ENCODE measurements at places on chromosomes 3 and 15.

DNA sequence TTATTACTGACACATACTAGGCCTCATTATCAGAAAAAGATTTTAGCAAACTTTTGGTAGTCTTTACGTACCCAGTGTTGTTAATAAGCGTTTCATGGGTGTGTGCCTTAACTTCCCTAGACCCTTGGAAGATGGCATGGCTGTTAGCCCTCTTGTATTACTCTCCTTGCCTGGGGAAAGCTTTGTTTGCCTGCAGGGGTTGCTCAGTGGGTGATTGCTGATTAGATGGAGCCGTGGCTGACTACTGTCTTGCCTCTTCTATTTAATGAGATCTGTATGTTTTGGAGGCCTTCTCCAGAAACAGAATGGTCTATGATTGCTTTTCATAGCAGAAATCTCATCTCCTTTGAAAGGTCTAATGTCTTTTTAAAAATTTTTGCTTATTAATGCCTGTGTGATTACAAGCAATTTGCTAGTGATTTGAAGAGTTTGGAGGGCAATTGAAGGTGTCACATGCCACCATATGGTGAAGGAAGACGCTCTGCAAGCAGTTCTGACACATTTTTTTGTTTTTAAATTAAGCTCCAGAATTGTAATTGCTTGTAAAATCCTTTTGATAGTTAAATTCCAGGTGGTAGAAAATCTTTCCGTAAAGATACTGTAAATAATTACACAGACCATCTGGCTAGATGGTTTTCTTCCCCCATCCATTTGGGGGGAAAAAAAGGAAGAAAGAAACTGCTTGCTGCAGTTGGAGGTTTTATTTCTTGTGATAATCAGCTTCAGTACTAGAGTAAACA is 11.4 kb upstream of the C3orf20 start:
- DNase-seq, result no peak

- no peak for DNase-seq
These were observed 253.6 kb upstream of the PEX5L start for GRCh38 chr3:180290300-180290699.

GRCh38 chr15:92366381-92366780 is 27.3 kb upstream of the ST8SIA2 start:
- DNase-seq, result no peak

- DNase-seq, result peak; percentile 44
These were observed 11.4 kb downstream of the C15orf40 start for GRCh38 chr15:82999905-83000671.

DNA sequence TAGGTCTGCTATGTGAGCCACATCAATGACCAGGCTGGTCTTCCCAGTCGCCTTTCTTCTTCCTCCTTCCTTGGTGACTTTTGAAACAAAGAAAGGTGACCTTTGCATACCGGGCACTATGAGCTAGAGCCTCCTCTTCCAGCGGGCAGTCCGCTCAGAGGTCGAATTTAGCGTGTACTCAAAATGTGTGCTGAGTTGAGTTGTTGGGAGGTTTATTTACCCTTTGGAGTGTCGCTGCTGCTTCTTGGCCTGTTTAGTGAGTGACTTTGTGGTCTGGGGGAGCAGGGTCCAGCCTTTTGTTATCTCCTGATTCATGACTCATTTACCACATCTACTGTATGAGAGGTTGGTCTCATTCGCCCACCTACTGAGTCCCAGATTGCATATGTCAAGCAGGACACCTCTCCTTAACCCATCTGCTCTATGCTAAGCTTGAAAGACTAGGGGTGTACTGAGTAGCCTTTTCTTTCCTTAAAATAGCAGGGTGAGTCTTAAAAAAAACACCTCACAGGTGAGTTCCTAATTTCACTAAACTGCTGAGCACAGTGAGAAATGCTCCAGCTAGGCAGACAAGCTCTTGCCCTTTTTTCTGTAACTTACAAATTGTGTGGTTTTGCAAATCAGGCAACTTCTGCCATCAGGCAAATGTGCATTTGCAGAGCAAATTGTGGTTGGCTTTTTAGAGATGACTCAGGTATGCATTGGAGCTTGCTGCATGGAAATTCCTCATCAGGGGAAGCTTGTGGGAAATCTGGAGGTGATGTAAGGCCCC is 3.2 kb upstream of the SIAH2 start:
- DNase-seq, result no peak

DNA sequence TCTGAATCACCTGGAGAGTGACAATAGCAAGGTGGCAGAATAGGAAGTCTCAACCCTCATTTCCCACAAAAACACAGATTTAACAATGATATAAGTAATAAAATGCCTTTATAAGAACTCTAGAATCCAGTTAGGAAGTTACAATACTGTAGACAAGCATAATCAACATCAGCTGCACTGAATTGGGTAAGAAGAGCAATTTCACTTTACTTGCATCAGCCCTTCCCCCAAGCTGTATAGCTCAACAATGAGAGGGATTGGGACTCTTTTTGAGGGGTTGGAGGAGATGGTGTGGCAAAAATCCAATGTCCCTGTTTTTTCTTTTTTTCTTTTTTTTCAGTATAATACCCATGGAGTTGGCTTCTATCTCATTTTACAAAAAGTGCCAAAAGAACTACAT is 63.1 kb downstream of the SERP1 start:
- no peak for DNase-seq

- DNase-seq, result peak; percentile 42
These were observed 48.8 kb downstream of the GLB1 start for GRCh38 chr3:33047842-33048834.

GRCh38 chr3:77313843-77314242 is 273.9 kb downstream of the ROBO2 start:
- DNase-seq, result no peak

DNA sequence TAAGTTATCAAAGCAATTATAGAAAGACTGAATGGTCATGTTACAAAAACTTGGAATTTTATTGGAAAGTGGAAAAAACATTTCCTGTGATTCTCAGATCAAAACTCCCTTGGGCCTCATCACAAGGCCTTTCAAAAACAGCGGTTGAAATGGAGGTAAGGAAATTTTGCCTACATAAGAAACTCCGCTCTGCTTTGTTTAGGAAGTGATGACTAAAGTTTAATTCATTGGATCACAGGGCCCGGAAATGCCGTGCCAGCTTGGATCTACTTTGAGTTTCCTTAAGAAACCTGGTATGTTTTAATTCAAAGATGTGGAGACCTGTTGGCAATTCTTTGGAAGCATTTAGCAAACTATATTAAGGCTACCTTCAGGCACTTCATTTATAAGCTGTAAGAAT is 143.9 kb upstream of the MME start:
- DNase-seq, result no peak

DNA sequence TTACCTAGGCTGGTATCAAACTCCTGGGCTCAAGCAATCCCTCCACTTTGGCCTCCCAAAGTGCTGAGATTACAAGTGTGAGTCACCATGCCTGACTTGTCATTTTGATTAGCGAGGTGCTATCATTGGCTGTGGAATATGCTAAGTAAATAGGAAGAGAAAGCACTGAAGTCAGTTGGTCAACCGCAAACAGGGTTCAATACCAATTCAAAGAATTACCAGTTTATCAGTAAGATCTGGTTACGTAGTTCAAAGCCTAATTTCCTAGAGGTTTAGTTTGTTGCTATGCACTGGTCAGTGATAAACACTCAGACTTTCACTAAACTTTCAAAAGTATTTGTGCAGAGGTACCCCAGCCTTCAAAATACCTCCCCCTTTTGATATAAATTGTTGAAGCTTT is 29.5 kb downstream of the GLB1 start:
- DNase-seq, result no peak

DNA sequence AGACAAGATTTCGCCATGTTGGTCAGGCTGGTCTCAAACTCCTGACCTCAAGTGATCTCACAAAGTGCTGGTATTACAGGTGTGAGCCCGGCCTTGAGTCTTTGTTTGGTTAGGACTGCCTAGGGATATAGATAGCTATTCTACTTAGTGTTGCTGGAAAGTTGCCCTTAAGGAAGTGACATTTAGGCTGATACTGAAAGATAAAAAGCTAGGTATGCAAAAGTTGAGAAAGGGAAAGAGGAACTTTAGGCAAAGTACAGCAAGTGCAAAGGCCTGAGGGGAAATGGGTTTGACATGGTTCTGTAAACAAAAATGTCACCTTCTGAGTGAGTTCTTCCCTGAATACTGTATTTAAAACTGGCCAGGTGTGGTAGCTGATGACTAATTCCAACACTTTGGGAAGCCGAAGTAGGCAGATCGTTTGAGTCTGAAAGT is 111.5 kb downstream of the ZNF609 start:
- no peak for DNase-seq

DNA sequence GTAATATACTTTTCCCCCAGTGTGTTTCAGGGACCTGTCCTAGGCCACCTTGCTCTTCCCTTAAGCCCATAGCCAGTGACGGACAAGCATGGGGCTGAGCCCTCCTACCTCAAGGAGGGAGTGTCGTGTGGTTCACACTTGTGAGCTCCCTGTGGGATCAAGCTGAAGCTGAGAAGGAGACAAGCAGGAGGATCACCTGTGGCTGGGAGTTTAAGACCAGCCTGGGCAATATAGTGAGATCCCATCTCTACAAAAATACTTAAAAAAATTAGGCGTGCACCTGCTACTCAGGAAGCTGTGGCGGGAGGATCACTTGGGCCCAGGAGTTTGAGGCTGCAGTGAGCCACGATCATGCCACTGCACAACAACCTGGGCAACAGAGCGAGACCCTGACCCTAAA is 76.7 kb upstream of the RPL35A start:
- no peak for DNase-seq

- no peak for DNase-seq
These were observed 333.0 kb downstream of the SHQ1 start for GRCh38 chr3:72515281-72515680.

DNA sequence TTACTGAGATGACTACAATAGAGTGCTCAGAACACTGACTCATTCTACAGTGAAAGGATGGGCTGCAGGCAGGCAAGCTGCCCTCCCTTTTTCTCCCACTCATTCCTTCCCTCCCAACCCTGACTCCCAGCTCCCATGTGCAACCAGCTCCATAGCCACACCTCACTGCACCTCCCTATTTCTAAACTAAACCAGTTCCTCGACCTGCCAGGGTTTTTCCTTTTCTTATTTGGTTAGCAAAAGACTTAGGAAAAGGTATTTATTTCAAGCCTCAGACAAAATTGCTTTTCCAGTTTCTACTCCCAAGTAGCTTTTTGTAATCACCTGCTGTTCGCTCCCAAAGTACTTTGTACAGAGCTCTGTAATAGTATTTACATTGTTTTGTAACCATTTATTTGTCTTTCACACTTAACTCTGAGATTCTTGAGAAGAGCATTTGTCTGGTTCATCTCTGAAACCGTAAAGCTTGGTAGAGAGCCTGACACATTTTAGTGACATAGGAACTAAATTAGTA is 2.2 kb downstream of the AADAC start:
- peak; percentile 65 for DNase-seq

DNA sequence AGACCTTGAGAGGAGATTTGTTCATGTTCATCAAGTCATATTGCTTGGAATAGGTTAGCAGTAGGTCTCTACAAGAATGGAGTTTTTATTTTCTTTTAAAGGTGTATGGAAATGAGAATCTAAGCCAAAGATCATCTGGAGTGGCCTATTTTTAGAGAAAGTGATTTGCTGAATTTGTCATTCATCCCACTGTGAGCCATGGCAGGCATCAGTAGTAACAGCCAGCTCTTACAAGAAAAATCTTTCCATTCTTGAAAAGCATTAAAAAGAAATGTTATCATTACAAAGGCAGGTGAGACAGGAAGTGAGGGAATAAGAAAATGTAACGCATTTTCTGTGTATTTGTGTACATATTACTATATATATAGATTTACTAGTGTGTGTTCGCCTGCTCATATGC is 29.6 kb downstream of the STAC start:
- no peak for DNase-seq

DNA sequence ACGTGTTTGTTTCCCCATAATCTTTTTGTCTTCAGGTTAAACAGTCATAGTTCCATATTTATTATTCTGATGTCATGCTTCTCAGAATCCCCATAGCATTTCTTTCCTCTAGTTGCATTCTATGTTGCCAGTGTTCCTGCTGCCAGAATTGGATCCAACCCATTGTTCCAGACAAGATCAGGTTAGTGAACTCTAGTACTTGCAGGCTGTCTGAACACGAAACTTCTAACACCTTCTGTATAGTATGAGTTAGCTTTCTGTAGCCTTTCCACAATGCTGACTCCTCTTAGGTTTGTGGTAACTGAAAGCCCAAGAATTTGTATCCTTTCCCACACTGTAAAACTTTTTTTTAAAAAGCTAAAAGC is 88.0 kb upstream of the ROPN1 start:
- no peak for DNase-seq

DNA sequence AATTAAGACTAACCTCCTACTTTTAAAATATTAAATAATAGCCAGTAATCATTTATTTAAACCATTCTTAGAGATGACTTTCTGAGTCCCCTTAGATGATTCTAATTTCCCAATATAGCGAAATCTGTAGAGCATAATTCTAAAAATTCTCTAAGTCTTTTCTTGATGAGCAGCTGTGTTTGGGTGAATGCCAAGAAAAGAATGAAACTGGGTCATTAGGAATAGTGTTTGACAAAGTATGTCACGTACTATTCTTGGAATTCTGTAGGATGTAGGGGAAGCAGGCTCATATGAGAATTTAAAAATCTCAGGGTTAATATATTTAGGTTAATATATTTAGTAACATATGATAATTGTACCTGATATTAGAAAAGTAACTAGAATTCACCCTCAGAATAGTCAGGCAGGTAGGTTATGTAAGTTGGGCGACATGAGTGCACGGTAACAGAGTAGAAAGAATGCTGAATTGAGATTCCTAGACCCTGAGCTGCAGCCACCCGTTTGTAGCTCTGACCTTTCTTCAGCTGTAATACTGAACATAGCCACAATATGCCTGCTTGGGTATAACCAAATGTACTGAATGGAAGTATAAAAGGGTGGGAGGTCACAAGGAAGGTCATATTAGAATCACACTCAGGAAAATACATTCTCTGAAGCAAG is 524.3 kb downstream of the UNC13C start:
- DNase-seq, result no peak

- DNase-seq, result no peak
These were observed 12.3 kb upstream of the CDAN1 start for GRCh38 chr15:42749266-42749665.

- DNase-seq, result no peak
These were observed 10.5 kb upstream of the PLA2G4E start for GRCh38 chr15:42031198-42031915.

DNA sequence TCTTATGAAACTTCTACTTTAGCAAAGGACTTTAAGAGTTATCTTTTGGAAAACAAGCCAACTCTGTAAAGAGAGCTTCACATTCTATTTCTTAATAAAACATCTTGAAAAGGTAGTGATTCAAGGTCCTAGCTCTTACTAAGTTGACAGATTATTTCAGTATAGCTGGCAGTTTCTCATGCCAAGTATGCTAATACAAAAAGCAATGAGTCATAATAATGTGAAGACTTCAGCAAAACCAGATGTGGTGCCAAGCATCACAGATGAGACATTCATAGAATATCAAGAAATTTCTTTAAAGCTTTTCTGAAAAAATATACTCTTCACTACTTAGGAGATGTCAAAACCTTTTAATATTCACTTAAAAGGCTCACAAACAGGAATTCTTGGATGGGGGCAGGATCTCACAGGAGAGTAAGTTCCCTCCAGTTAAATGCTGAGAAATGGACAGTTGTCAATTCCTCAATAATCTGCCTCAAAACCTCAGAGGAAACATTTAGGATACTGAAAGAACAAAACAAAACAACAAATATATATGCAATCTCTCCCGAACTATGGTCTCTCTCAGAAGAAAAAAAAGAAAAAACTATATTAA is 45.6 kb downstream of the DCBLD2 start:
- no peak for DNase-seq

- peak; percentile 63 for DNase-seq
These were observed at the start of gene ABTB1 for GRCh38 chr3:127672429-127673190. Gene ABTB1 (plus strand): TSS chr3:127672952. CDS start chr3:127673026, 74 bp downstream.

GRCh38 chr3:632571-633170 is 436.1 kb downstream of the CHL1 start:
- peak; percentile 24 for DNase-seq

Data from large intestine (tissue), 12 donors.